Left lobe of liver (tissue), 2 donors: ENCODE measurements at places on chromosomes 12 and 14.

DNA sequence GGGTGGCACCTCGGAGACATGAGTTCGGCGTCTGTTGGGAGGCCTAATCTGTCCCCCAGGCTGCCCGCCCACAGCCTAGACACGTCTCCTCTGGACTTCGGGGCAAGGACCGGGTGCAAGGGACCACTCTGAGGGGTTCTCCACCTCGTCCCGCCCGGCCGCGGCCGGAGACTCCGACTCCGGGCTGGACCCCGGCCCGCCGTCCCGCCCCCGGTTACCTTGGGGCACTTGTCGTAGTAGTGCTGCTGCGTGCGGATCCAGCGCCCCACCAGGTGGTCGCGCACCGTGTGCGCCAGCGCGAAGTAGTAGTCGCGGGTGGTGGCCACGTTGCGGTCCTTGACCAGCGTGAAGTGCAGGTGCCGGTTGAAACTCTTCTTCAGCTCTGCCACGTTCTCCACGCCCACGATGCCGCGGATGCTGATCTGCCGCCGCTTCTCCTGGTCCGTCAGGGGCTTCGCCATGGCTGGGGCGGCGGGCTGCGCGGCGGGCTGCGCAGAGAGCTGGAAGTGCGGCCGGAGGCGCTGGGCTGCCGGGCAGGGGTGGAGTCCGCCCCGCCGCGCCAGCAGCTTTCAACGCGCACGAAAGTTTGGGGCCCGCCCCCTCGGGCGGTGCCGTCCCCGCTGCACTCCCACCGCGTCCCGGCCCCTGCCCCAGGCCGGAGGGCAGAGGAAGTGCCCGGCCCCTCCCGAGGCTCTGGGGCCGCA is at the start of gene PYGL:
PYGL (minus strand) TSS at position 541 of the 704 bp plus-strand sequence; CDS start at position 461, 80 bp downstream.
- DNase-seq = peak; percentile 90

DNA sequence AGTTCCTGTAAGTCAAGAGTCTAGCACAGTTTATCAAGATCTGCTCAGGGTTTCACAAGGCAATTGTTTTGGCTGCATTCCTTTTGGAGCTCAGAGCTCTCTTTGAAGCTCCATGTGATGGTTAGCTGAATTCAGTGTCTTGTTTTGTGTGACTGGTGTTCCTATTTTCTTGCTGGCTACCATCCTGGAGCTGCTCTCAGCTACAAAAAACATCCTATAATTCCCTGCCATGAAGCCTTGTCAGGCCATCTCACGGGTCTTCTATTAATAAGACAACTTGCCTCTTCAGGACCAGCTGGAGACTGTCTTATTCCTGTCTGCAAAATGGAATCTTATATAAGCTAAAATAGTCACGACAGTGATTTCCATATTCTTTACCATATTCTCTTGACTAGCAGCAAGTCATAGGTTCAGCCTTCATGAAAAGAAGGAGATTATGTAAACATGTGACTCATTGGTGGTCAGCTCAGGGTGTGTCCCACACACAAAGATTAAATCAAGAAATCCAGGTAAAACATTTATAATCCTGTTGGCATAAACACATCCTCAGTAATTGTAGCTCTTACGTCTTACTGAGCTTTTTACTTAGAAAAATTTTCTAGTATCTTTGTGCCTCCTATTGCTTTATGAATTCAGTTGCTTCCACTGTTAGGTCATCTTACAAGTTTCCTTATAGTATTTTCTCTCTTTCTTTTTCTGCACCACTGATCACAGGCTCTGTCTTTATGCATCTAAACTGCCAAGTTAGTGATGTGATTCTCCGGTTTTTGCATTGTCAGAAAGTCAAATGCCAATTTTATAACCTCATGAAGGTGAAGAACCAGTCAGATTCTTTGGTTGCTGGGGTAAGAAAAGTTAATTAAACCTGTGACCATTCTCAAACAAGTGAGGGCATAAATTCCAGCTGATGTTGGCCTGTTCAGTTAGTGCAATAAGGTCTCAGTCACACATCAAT is 378.5 kb upstream of the MGAT4C start:
- no peak for DNase-seq

DNA sequence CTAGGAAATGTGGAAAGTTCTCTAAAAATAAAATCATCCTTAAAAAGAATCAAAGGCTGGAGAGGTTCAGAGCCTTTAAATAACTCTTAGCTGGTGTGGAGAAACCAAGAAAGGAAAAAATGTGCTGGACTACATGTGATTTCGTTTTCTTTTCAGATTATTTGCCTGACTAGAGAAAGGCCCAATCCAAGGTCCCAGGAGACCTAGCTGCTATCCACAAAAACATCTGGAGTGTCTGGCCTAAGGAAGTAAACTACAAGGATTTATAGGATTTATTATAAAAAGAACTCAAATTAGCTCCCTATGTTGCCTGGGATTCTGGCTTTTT is 774 bp upstream of the TMEM30B start:
- DNase-seq = no peak

- peak; percentile 18 for DNase-seq
Measured at GRCh38 chr14:105864116-105864515, 337.7 kb downstream of the TMEM121 start.

DNA sequence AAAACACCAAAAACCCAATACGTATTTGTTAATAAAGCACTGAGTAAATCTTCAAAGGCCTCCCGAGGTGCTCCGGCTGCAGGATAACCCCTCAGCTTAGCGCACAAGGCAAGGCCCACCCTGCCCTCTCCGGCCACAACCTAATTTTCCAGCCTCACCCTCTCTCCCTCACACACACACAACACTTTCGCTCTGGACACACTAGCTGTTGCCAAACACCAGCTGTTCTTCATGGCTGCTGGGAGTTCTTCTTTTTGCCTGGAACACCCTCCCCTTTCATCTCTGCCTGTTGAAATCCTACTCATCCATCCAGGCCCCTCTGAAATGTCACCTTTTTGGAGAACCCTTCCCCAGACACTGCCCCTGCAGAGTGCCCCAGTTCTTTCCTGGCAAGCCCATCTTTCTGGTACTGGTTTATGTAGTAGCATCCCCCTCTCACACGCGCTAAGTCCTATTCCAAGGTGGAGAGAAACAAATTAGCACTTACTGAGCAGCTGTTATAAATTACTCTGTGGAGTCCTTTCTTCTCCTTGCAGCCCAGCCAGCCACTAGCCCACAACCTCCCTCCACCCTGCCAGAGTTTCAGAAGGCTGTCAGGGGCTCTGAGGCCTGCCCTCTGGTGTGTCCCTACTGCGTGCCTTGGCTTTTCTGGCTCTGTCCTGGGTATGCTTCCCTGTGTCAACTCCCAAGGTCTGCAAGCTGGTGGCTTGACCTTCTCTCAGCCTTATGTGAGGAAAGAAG is 805 bp upstream of the CRACR2A start:
- no peak for DNase-seq

- no peak for DNase-seq
Measured at GRCh38 chr12:65282840-65283239, 4.4 kb downstream of the MSRB3 start.

- DNase-seq = no peak
Measured at GRCh38 chr14:100391724-100392123, 68.6 kb downstream of the SLC25A47 start.

- DNase-seq = no peak
Measured at GRCh38 chr12:106152334-106152733, 13.6 kb upstream of the NUAK1 start.

GRCh38 chr14:65877624-65878023 is 465.1 kb downstream of the FUT8 start:
- DNase-seq = no peak

DNA sequence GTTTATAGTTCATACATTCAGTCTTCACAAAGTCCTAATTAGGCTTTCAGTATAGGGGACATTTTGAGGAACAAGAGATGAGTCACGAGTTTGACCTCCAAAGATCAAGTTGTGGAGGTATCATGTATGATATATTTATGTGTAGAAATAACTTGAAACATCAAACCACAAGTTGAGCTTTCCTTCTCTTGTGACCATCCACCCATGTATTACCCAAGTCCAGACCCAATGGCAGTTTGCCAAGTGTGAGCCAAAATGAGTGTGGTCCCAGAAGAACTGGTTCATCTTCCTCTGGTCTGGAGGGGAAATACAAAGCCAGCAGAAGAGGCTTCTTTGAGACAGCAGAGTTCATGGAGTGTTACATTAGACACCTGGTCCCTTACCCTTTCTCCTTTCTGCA is 104.9 kb downstream of the ATP23 start:
- no peak for DNase-seq

GRCh38 chr12:29732191-29732590 is 51.6 kb downstream of the TMTC1 start:
- DNase-seq = no peak

- no peak for DNase-seq
Measured at GRCh38 chr12:18837025-18837424, 99.1 kb downstream of the CAPZA3 start.

DNA sequence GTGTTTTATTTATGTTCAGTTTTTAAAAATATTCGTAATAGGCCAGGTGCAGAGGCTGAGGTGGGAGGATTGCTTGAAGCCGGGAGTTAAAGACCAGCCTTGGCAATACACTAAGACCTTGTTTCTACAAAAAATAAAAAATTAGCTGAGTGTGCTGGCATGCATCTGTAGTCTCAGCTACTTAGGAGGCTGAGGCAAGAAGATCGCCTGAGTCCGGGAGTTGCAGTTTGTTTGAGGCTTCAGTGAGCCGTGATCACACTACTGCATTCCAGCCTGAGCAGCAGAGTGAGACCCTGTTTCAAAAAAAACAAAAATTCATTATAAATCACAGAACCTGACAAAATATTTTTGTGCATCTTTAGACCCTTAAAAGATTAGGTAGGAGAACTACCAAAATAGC is 240.1 kb upstream of the ARHGAP5 start:
- DNase-seq = no peak

DNA sequence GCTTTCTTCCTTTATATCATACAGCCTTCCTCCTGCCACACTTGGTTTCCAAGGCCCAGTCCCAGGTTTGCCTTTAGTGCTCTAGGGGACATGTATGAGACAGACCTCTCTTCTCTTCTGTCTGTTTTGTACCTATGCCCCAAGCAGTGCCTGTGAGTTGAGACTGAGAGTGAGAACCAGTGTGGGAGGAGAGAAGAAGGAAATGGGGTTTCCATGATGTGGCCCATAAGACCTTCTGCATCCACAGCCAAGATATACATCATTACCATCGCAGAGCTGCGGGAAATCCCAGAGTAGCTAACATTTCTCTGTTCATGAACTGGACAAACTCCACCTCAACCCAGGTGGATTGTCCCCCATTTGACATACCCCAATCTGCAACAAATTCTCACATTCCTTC is 2.8 kb downstream of the TESPA1 start:
- no peak for DNase-seq

- no peak for DNase-seq
Measured at GRCh38 chr14:70595443-70596185, 4.8 kb downstream of the MED6 start.

- no peak for DNase-seq
Measured at GRCh38 chr12:46920499-46920898, 94.7 kb upstream of the SLC38A4 start.

DNA sequence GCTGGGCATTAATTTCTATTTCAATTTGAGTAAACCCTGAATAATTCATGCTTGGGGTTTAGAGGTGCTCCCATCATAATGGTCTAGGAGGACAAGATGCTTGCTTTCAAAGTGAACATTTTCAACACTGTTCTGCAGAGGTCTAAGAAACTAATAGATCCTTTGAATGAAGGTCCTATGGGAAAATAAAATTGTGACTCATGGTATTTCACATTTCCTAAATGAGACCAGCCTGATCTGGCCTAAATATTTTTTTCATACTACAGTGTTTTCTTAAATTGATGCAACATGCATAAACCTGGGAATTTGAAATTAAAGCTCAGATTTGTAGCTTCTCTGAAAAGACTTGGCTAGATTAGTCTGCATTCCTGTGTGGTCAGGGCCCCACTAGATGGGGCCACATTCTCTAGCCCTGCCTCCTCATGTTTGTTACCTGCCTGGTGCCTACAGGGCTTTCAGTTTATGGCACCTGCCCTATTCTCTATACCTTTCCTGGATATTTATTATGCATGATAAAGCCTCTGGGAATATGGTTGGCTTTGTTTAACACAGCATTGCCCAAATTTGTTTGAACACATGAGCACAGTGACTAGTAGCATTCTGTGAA is 112.7 kb downstream of the METTL25 start:
- no peak for DNase-seq

DNA sequence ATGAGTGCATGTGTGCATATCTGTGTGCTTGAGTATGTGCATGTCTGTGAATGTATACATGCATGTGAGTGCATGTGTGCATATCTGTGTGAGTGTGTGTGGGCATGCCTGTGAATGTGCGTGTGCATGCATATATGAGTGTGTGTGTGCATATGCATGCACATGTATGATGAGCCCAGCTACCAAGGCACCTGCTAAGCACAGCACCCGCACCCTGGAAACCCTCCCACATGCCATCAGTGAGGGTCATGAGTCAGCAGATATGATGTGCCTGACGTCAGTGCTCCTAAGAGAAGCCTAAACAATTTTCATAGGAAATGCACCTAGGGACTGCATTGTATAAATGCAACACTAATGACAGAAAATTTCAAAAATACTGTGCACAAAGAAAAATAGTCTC is 151.1 kb downstream of the KIF26A start:
- DNase-seq = no peak

DNA sequence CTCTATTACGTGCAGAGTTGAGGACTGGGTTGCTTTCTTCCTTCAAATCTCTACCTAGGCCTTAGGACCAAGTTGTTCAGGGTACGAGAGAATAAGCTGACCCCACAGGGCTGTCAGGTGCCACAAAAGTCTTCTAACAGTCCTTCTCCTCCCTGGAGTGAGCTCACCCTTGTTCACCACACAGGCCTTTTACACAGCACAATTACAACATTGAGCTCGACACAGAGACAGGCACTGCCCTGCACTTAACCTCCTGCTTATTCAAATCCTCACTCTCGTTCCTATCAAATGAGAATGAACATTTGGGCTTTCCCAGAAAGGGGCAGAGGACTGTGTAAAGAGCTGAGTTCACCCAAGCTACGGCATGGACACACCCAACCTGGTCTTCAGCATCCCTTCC is 2.4 kb downstream of the GALNT6 start:
- no peak for DNase-seq

DNA sequence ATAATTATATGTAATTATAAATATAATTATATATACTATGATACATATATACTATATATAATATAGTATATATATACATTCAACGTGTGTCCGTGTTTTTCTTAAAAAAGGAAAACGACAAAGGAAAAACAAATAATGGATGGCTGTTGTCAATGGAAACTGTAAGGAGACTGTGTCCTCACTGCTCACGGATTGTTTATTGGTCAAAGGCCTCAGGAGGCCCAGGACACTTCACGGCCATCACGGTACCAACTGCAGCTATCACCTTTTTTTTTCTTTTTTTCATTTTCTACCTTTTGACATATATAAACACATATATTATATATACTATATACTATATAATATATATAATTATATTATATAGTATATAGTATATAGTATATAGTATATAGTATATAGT is 113.4 kb downstream of the SPTSSA start:
- no peak for DNase-seq

DNA sequence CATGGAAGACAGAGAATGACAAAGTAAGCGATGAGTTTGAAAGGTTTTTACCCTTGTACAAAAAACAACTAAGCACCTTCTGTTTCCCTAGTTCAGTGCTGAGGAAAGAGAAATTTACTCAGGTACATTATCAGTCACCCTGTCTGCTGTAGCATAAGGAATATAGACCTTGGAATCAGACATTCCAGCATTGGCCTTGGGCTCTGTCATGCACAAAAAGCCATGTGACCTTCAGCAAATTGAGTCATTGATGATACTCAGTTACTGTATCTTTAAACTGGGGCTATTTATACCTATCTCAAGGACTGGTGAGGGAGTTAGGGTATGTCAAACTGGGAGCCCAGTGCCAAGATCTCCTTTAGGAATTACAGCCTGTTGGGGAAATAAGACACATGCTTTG is 19.3 kb upstream of the TCL1A start:
- DNase-seq = no peak

GRCh38 chr14:81559385-81559784 is 25.7 kb upstream of the SEL1L start:
- no peak for DNase-seq
